ENCODE measurements at places on chromosomes 2 and 18. TPM values are rescaled to one million over a fixed set of nuclear protein-coding genes. Genes with fewer than 3 reads are reported as not detected.

The ASXL3 gene
- polyA plus RNA-seq: not detected

The NYAP2 gene
- not detected for polyA plus RNA-seq

The RPRD1A gene
- polyA plus RNA-seq: 15.6 TPM

The VWC2L gene
- not detected for polyA plus RNA-seq

The KHK gene
- polyA plus RNA-seq: 6.5 TPM

The PHOSPHO2 gene
- 3.8 TPM for polyA plus RNA-seq

The HES6 gene
- polyA plus RNA-seq: 3.3 TPM

The DSG1 gene
- not detected for polyA plus RNA-seq

The RNU2-63P gene
- polyA plus RNA-seq: not detected

The C2orf66 gene
- not detected for polyA plus RNA-seq

The LRRC30 gene
- polyA plus RNA-seq: not detected

The GTF2A1L gene
- polyA plus RNA-seq: not detected

The PTRHD1 gene
- polyA plus RNA-seq: 69.9 TPM

The SCG2 gene
- not detected for polyA plus RNA-seq

The CDH2 gene
- polyA plus RNA-seq: not detected

The CFC1 gene
- polyA plus RNA-seq: not detected

The TPRKB gene
- 65.9 TPM for polyA plus RNA-seq

The ESPNL gene
- 5.5 TPM for polyA plus RNA-seq

The GCG gene
- not detected for polyA plus RNA-seq

The HOXD13 gene
- not detected for polyA plus RNA-seq

The PID1 gene
- polyA plus RNA-seq: not detected

The ID2 gene
- polyA plus RNA-seq: 19.3 TPM

The RBKS gene
- polyA plus RNA-seq: 7.5 TPM

The FSHR gene
- not detected for polyA plus RNA-seq

The VWA3B gene
- polyA plus RNA-seq: not detected
